Iris pigment epithelial cell (primary cell): ENCODE measurements at places on chromosomes 12 and 14.

DNA sequence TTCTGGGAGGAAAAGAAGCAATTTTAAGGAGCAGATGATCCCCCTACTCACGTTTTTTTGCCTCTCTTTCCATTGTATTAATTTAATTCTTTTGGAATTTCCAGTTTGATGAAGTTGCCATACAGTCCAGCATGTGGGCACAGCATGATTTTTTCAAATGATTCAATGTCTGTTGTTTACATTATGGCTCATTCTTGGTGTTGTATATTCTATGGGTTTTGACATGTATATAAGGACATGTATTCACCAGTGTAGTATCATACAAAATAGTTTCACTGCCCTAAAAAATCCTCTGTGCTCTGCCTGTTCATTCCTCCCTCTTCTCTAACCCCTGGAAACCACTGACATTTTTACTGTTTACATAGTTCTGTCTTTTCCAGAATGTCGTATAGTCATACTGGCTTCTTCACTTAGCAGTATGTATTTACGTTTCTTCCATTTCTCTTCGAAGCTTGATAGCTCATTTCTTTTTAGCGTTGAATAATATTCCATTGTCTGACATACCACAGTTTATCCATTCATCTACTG, 13.3 kb upstream of the KLHDC2 start:
- no peak for DNase-seq

- peak; percentile 11 for DNase-seq
These were observed 43.6 kb downstream of the PTPRR start for GRCh38 chr12:70876952-70877351.

GRCh38 chr12:54272214-54272613, 7.7 kb downstream of the CBX5 start:
- DNase-seq, result no peak

- DNase-seq, result peak; percentile 38
These were observed 30.9 kb downstream of the SLC2A3 start for GRCh38 chr12:7905071-7905470.

DNA sequence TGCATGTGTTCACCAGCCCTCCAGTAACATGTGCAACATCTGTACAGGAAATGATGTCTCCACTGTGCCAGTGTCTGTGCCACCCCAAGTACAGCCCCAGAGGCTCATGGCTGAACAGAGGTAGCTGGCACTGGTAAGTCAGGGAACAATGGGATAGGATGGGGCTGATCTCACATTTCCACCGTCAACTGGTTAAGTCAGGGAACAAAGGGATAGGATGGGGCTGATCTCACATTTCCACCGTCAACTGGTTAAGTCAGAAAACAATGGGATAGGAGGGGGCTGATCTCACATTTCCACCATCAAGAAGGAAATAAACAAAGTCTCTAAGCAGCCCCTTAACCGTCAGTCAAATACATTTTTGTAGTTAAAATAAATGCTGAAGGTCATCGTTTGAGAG, 246.6 kb downstream of the TMEM132D start:
- no peak for DNase-seq

DNA sequence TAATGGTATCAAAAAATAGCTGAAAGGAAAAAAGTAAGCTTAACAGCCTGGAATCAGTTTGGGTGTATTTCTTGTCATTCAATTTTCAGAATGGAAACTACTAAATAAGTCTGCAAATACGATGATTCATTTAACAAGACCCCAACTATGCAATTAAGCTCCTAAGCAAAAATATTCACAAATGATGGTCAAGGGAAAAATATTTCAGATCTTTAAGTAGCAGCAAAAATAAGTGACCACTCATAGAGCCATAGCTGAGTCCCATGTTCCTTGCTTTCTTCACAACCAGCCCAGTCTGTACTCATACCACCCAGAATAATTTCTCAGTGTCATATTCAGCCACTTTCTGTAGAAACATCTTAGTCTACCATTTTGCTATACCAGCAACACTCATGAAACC, 185.4 kb downstream of the PPM1H start:
- no peak for DNase-seq

- peak; percentile 27 for DNase-seq
These were observed 293 bp downstream of the IFI27L1 start for GRCh38 chr14:94081386-94081820.

- no peak for DNase-seq
These were observed 176.8 kb upstream of the FOXG1 start for GRCh38 chr14:28589792-28590191.

GRCh38 chr12:119669744-119670472, 2.0 kb downstream of the PRKAB1 start:
- DNase-seq, result no peak

- DNase-seq, result no peak
These were observed 77.6 kb upstream of the TMEM260 start for GRCh38 chr14:56501909-56502530.

- DNase-seq, result no peak
These were observed 251.5 kb upstream of the FBXO33 start for GRCh38 chr14:39683691-39684260.

DNA sequence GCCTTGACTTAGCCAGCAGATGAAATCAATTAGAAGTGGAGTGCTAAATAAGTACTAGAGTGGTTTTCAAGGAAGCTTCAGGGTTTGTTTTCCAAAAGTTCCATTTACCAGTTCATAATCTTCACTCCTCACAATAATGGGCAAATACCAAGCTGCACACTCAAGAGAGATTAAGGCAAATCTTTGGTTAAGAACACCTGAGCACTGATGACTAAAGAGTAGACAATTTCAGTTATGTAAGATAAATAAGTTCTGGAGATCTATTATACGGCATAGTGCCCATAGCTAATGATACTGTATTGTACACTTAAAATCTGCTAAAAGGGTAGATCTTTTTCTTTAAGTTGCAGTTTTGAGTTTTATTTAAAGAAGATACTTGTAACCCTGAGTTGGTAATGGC, 125.0 kb downstream of the ARMH4 start:
- no peak for DNase-seq

- DNase-seq, result no peak
These were observed 16.7 kb upstream of the MAP1LC3B2 start for GRCh38 chr12:116542345-116542956.

- DNase-seq, result peak; percentile 93
These were observed 1.1 kb upstream of the RNASE4 start for GRCh38 chr14:20683125-20683890.

GRCh38 chr14:56494167-56494566, 85.4 kb upstream of the TMEM260 start:
- DNase-seq, result no peak

DNA sequence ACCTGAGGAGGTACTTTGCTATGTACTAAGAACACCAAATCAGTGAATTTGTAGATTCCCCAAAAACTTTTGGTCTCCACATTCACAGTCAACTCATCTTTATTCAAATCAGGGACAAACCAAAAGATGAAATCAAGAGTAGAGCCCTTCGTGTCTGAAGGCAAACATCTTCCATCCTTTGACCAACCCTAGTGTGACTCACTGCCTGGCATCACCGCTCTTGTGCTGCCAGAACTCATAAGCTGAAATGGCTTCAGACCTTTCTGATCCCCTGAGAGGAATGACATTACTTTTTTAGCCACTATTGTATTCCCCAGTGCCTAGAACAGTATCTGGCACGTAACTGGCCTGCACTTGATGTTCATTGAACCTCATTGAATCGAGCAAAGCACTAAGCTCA, 50.1 kb downstream of the GOLGA5 start:
- DNase-seq, result no peak

DNA sequence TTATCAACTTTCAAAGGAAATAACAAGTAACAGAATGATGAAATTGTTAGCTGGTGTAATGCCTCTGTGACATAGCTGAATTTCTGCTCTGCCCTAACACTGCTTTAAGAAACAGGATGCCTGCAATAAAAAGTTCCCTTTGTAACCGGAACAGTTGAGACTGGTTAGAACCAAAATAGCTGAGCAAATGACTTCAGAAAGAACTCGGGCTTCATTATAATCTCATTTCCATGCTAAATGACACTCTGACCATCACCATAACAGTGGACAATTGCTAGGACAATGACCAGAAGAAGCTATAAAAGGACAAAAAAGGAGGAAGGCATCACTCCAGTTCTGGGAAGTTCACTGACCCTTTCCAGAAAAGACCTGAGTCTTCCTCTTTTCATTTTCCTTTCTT, 23.5 kb upstream of the PYGL start:
- DNase-seq, result peak; percentile 16

GRCh38 chr14:76726551-76726970, 34.7 kb upstream of the VASH1 start:
- DNase-seq, result no peak

- DNase-seq, result peak; percentile 61
These were observed at the start of gene SERPINA3 for GRCh38 chr14:94612174-94612573. Gene SERPINA3, plus strand, starts transcription at chr14:94612391. Its CDS starts 2,051 bp downstream, at chr14:94614442.

DNA sequence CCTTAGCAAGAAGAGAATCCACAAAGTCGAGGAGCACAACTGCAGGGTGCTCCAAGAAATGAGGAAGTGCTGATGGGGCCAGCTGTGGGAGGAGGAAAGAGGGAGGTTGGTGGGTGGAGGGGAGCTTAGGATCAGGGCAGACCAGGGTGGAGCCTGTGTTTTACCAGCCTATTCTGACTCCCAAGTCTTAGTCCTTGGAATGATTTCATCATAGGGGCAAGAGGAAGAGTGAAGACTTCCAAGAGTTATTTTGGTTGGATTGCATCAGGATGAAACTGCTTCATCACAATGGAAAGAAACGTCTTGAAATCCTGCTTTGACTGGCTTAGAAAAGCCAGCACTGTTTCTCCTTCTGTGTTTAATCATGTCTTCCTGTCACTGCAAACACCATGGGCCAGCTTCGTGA, 194.0 kb downstream of the DPF3 start:
- peak; percentile 43 for DNase-seq

DNA sequence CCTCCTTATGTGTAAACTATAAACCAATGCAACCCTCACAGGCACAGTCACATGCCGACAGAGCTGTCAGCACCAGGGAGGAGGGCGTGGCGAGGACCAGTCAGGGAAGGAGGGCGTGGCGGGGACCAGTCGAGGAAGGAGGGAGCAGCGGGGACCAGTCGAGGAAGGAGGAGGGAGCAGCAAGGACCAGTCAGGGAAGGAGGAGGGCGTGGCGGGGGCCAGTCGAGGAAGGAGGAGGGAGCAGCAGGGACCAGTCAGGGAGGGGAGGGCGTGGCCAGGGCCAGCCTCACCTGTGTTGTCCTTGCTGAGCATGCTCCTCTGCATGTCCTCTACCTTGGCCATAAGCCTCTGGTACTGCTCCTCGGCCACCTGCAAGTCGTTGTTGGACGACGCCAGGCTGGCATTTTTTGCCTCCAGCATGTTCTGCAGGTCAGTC, 24.2 kb downstream of the GOLGA3 start:
- DNase-seq, result peak; percentile 9

DNA sequence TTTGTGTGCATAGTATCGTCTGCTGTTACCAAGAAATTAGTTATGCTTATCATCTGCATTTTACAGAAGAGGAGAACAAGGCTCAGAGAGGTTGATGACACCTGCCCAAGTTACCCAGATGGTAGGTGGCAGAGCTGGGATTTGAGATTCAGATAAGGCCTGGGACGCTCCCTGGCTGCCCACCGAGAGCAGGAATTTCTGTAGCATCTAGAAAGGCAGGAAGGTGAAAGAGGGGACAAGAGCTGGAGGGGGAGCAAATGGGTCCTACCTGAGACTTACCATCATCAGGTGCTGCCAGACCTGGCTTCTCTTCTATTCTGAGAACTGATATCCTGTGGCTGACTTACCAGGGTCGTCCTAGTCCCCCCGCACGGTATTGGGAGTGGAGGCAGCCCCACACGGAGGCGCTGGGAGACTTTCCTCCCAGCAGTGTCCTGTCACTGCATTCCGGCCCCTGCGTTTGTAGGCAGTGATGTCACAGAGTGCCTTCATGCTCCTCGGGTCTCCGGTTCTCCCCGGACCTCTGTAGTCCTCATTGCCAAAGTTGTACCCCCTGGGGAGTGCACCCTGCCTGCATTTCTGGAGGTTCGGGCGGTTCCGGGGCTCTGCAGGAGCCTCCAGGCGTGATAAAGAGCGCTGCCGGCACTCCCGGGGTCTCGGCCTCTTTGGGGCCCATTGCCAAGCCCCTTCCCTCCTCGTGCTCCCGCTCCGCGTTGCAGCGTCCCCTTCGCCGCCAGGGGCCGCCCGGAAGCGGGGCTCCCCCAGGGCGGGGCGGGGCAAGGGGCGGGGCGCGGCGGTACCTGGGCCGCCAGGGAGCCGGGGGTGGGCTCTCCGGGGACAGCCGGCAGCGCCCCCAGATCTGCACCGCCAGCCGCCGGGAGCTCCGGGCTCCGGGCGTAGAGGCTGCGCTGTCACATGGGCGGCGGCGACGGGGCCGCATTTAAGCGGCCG, at the start of gene CABP1:
Gene CABP1 (plus strand): TSS at position 856 of the 951 bp plus-strand sequence. CDS start 60 bp downstream, at position 916.
- DNase-seq, result no peak

DNA sequence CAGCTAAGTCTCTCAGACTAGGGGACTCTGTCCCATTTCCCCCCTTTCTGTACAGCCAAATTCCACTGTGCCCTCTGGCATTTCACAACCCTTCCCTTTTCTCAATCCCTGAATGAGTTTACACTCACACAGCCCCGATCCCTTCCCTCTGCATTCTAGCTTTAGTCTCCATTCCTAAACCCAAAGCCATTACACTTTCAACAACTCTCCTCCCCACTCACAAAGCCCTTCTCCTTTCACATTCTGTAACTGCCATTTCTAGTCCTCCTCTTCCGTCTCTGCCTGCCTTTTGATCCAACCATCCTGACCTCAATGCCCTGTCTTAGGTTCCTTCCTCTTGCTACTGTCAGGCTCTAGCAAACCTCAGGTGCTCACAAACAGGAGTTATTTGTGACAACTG, 3.6 kb downstream of the ZFHX2 start:
- DNase-seq, result no peak

- peak; percentile 41 for DNase-seq
These were observed 53.0 kb downstream of the PAPLN start for GRCh38 chr14:73290279-73290678.

- DNase-seq, result no peak
These were observed 30.7 kb downstream of the VWF start for GRCh38 chr12:6093764-6094163.

- DNase-seq, result peak; percentile 42
These were observed at the start of gene ANO4 for GRCh38 chr12:100794441-100795173. Gene ANO4, plus strand, starts transcription at chr12:100794776. Its CDS starts 107,010 bp downstream, at chr12:100901786.

DNA sequence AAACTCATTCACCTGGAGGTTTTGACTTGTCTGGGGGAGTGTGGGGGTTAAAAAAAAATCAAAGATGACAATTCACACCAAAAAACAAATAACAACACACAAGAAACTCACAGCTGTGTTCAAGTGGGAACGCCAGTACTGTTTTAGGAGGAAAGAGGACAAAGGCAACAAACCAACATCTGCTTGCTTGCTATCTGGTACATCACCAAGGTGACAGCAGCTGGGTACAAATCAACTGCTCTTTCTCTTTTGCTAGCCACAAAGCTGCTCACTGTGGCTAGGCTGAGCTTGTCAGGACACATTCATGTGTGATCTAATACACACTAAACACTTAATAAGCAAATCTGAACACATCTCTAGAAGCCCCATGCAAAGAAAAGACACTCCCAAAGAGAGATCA, 128.0 kb upstream of the RAP1B start:
- no peak for DNase-seq
